ENCODE measurements at places on chromosomes 6 and 20. TPM values are rescaled to one million over a fixed set of nuclear protein-coding genes. Genes with fewer than 3 reads are reported as not detected.
A peak's percentile ranks its signal among the peaks of the same experiment; 100 is the strongest.

DNA sequence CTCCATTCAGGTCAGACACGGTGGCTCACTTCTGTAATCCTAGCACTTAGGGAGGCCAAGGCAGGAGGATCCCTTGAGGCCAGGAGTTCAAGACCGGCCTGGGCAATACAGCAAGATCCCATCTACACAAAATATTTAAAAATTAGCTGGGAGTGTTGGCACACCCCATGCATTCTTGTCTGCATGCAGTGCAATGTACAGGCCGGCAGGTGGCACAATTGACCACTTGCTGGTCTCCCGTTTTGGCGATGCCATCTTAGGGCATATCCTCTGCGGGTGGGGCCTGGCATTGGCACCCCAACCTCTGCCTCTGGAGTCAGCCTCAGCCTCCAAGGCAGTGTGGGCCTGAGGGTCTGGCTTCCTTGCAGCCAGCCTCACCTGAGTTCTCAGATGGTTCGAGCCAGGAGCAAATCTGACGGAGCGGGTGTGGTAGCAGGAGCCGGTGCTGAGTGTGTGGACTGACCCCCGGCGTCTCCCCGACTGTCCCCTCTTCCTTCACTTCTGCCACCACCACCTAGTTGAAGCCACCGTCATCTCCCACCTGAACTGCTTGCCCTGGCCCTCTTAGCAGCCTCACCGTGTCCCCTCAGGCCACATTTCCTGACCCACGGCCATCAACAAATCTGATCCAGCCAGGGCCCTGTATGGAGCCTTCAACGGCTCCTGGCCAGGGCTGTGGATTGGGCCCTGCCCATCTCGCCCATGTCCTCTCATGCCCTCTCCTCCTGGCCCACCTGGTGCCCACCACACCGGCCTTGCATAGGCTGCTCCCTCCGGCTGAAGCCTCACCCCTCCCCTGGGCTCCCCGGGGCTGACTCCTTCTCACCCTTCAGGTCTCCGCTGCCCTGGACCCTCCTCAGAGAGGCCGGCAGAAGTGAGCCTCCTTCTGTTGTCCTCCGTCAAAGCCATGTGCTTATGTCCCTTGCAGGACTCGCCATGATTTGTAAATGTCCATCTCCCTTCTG is 44.0 kb downstream of the EFCAB8 start:
- DNase-seq = peak; percentile 22

- DNase-seq = peak; percentile 67
Measured at GRCh38 chr6:36912586-36912985, 26.8 kb downstream of the C6orf89 start.

GRCh38 chr6:318243-318890 is 26.1 kb downstream of the DUSP22 start:
- no peak for DNase-seq

DNA sequence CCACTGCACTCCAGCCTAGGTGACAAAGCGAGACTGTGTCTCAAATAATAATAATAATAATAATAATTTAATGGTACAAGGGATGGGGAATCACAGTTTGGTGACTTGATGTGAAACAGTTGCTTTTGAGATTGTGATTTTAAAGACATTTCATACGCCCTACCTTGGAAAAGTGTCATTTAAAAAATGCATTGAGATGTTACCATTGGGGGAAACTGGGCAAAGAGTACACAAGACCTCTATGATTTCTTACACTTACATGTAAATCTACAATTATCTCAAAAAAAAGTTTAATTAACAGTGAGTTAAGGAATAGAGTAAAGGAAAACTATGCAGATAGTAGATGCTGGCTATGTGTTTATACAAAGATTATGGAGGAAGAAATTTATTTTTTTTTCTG is 22.3 kb downstream of the ADTRP start:
- DNase-seq = no peak

GRCh38 chr6:62612471-62612870 is 326.4 kb upstream of the KHDRBS2 start:
- no peak for DNase-seq

GRCh38 chr6:128370072-128370471 is 150.3 kb downstream of the PTPRK start:
- peak; percentile 70 for DNase-seq

RIOK1 gene
- total RNA-seq = 16.9 TPM

- no peak for DNase-seq
Measured at GRCh38 chr20:25081730-25082497, at the start of gene VSX1. Gene VSX1 (minus strand): TSS chr20:25082141. CDS start chr20:25082096, 45 bp downstream.

GRCh38 chr6:43773050-43773979 is 3.3 kb downstream of the VEGFA start:
- DNase-seq = peak; percentile 41

DNA sequence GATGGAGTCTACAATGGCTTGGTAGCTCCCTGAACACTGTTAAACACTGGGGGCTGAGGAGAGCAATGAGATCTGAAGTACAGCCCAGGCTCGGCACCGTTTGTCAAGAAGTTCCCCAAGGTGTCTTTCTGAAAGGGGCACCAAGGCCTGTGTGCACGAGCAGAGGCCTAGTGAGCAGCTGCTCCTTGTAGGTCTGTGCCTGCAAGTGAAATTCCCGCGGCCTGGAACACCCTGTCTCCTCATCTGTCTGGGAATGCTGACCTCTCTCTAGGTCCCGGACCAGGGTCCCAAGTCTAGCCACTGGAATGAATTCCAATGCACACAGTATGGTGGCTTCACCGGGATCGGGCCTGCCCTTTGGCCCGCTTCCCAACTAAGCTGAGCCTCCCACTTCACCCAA is 134.8 kb downstream of the FOXC1 start:
- no peak for DNase-seq

- no peak for DNase-seq
Measured at GRCh38 chr6:170251776-170252571, 38.9 kb downstream of the DLL1 start.

GRCh38 chr6:107715550-107716321 is 108.4 kb downstream of the SCML4 start:
- DNase-seq = no peak

SLC26A8 gene
- total RNA-seq = not detected

DNA sequence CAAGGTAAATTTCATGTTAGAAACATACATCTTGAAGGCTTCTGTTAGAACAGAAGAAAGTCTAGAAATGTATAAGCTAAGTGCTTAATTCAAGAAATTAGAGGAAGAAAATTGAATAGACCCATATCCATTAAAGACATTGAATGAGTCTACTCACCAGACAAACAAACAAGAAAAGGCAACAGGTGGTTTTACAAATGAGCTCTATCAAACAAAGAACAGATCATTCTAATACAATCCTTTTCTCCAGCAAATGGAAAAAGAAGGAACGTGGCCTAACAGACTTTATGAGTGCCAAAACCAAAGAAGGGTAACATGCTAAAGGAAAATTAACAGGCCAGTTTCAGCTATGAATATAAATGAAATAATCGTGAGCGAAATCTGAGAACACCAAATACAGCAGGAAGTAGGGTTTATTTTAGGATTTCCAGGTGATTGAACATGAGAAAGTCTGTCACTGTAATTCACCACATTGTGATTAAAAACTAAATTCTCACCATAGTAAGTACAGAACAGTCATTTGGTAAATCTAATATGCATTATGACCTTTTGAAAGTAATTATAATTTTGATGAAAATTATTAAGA is 22.6 kb downstream of the MTHFD1L start:
- no peak for DNase-seq

- DNase-seq = peak; percentile 41
Measured at GRCh38 chr6:111551521-111552231, 54.0 kb downstream of the TRAF3IP2 start.

RAET1L gene
- total RNA-seq = 3.1 TPM

DNA sequence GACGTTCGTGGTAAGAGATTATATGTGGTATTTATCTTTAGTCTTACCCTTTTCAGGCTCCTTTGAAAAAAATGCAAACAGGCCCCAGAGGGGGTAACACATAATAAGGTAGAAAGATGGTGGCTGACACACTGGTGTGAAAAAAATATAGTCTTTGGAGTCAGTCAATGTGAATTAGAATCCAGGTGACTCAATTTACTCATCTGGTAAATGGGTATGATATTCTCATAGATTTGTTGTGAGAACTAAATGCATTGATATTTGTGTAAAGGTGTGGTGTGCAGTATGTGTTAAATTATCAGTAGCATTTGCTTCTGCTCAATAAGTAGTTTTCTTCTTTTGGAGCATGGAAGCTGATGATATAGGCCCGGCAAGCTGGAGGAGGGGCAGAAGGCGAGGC is 25.7 kb downstream of the CD83 start:
- DNase-seq = no peak

- DNase-seq = peak; percentile 51
Measured at GRCh38 chr6:147222160-147222838, 18.1 kb downstream of the STXBP5 start.

All from renal cortical epithelial cell (primary cell).